Trophoblast cell (in vitro differentiated cells and primary cell): ENCODE measurements at places on chromosomes 1 and 21.

GRCh38 chr1:67831850-67832513 lies 1.3 kb downstream of the GNG12 start:
- DNase-seq, result peak; percentile 74

GRCh38 chr1:5883129-5884048 lies 108.8 kb downstream of the NPHP4 start:
- no peak for DNase-seq

DNA sequence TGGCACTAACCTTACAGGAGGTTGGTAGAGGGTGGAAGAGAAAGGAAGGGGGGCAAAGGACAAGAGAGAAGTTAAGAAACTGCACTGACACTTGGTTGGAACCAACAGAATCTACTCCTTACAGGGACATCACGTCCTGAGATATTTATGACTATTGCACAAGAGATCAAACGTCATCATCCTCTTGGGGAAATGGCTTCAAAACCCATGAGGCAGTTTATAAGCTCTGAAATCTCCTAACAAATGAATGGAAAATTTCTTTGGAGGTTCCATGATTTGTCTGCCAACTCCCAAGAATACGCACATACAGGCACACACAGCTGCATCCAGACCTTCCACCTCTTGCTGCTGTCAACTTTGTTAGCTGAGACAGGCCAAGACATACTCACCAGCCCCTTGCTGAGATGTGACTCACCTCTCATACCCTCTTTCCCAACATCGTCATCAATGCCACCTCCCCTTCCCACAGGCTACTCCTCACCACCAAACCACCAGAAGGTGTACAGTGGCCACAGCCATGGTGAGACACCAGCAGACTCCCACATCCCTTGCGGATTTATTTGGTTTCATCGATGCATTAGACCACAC lies 135.5 kb downstream of the SETD4 start:
- no peak for DNase-seq

- DNase-seq, result no peak
Observed at GRCh38 chr1:230072866-230073265, 5.8 kb downstream of the GALNT2 start.

DNA sequence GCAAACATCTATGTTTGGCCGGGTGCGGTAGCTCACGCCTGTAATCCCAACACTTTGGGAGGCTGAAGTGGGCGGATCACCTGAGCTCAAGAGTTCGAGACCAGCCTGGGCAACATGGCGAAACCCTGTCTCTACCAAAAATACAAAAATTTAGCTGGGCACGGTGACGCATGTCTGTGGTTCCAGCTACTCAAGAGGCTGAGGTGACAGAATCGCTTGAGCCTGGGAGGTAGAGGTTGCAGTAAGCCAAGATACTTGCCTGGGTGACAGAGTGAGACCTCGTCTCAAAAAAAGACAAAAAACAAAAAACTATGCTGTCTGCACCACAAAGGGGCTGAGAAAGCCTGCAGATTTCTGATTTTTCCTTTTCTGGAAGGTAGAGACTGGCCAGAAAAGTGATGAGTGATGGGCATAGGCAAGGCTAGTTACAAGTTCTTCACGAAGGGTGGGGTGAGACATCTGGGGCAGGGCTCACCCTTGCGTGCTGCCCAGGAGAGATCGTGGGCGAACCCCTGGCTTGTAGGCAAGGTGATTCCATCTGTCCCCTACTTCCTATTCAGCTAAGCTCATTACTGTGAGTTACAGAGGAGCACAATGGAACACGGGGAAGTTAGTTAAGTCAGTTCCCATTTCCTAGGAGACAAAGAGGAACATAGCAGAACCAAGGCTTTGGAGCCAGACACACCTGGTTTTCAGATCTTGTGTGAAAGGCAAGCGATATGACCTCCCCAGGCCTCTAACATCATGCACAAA lies 3.2 kb downstream of the SLC2A1 start:
- no peak for DNase-seq

- DNase-seq, result peak; percentile 20
Observed at GRCh38 chr1:5847013-5847659, 145.1 kb downstream of the NPHP4 start.

- no peak for DNase-seq
Observed at GRCh38 chr1:202649553-202650392, 60.5 kb downstream of the SYT2 start.

- DNase-seq, result no peak
Observed at GRCh38 chr1:98184856-98185255, 264.0 kb upstream of the DPYD start.

DNA sequence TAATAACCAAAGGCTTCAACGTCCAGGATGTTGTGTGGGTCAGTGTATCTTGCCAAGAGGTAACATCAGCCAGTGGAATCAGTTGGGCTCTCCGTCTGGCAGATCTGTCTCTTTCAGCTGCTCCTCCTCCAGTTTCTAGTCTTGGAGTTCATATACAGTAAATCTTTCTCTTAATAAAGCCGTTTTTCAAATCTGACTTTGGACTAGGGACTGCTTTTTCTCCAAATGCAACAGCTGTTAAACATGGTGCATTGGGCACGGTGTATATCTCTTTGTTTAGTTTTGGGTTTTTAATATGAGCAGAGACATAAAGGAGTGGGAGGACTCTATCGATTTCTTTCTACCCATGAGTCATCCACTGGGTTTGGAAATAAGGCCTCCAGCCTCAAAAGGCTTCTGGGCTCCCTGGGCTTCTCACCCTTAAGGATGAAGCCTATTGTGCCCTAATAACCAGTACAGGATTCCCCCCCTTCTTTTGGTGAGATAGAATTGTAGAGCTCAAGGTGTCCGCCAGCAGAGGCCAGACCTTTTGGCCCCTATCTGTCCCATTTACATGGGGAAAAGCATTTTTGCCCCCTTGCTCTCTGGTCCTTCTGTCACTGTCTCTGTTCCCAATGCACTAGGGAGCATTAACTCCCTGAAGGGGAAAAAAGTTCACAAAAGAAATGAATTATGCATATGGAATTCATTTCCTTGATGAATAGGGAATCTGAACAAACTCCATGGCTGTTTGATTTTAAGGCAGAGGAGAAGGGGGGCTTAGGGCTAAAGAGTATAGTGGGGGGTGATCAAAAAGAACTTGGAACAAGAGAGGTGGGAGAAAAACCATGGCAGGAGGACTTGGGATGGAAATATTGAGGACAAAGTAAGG lies 86.0 kb downstream of the PBX1 start:
- DNase-seq, result no peak

DNA sequence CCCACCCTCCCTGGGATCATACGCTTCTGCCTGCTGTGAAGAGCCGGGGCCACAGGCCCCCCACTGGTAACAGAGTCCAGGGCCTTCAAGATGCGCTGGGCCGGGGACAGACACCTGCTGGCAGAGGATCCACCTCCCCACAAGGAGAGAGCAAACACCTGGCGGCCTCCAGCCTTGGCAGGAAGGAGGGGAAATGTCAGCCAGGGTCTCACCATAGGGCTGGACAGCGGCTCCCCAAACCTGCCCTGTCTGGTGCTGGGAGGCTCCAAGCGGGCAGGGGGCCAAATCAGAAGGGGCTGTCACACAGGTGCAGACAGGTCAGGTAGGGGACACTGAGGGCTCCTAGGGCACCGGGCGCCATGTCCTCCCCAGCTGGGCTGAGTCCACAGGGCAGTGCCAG lies 58.9 kb downstream of the KCNAB2 start:
- DNase-seq, result no peak

DNA sequence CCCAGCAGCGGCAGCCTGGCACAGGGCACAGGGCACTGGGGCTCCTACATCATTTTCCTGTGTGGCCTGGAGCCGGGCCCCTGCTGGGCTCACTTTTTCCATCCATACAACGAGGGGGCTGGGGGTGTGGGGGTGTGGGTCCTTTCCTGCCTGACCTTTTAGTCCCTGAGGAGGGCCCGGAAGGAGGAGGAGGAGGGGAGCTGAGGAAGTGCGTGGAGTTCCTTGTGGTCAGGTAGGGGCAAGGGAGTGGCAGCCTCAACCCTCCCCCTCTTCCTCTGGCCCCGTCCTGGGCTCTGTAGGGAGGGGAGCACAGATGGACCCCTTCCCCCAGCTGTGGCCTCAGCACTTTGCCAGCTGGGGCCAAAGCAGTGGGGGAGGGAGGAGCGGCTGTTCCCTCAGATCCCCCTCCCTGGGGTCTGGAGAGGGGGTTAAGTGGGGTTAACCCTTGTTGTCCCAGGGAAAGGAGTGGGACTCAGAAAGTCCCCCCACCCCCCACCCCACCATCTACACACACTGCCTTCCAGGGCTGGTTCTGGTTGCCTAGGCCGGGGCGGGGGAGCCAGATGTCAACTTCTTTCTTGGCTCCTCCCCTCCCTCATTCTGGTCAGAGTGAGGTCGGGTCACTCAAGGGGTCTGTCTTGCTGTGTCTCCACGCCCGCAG lies 5.7 kb downstream of the NTRK1 start:
- DNase-seq, result no peak

DNA sequence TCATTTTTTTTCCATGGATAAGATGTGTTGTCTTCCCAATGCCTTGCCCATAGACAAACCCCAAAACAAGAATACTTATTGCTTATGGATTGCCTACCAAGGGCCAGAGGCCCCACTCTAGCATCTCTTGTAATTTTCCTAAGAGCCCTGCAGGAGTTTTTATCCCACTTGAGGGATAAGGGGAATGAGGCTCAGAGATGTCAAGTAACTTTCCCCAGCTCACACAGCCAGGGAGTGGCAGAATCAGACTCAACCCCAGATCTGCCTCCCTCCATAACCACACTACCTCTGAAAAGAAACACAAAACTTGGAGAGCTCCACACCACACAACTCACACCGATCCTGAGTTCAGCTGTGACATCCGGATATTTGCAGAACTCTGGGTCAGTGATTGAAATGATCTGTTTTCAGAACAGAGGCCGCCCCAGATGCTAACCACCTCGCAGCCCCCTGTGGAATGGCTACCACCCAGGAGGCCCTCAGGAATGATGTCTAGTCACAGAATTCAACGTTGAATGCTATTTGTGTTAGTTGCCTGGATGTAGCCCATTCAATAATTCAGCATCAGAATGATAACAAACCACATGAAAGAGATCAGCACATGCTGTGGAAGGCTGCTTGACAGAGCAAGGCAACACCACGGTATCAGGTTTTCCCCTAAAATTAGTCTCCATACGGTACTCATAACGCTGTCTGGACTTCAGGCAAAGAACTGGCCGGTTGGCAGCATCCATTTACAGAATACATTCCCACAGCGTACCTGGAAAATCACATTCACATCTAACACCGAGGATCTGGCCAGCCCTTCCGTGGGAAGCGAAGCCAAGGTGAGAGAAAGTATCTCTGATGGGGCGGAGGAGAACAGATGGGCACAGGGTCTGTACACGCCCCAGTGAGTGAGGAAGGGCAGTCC lies 231.9 kb downstream of the TOMM20 start:
- DNase-seq, result no peak

- peak; percentile 81 for DNase-seq
Observed at GRCh38 chr1:8525558-8526275, 207.8 kb downstream of the SLC45A1 start.

GRCh38 chr21:44845418-44846223 lies 27.8 kb upstream of the SUMO3 start:
- DNase-seq, result peak; percentile 37

GRCh38 chr1:111735321-111735720 lies 3.9 kb downstream of the INKA2 start:
- no peak for DNase-seq

GRCh38 chr1:204348242-204348641 lies 11.5 kb downstream of the PLEKHA6 start:
- no peak for DNase-seq

DNA sequence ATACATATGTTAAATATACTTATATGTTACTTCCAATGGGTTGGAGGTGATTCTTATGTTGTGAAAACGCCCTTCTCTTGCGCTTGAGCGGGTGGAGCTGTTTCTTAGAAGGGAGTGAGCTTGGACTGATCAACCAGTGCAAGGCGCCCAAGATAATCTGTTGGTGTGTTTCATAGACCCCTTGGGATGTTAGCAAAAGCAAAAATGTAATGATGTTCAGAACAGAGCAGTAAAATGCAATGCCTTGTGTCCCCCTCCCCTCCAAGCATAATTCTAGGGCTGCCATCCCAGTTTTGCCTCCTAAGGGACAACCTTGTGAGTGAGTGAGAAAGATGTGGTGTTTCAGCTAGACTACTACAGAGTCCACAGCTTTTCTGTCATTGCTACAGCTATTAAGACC lies 6.2 kb upstream of the CD34 start:
- no peak for DNase-seq

GRCh38 chr1:94688646-94689045 lies 131.5 kb upstream of the SLC44A3 start:
- no peak for DNase-seq

- DNase-seq, result no peak
Observed at GRCh38 chr1:174219606-174220370, 60.5 kb downstream of the RABGAP1L start.

- DNase-seq, result no peak
Observed at GRCh38 chr1:51086496-51087271, 15.3 kb upstream of the C1orf185 start.

GRCh38 chr1:94723894-94724293 lies 96.3 kb upstream of the SLC44A3 start:
- DNase-seq, result no peak

GRCh38 chr1:241330619-241331327 lies 26.2 kb downstream of the RGS7 start:
- DNase-seq, result no peak

DNA sequence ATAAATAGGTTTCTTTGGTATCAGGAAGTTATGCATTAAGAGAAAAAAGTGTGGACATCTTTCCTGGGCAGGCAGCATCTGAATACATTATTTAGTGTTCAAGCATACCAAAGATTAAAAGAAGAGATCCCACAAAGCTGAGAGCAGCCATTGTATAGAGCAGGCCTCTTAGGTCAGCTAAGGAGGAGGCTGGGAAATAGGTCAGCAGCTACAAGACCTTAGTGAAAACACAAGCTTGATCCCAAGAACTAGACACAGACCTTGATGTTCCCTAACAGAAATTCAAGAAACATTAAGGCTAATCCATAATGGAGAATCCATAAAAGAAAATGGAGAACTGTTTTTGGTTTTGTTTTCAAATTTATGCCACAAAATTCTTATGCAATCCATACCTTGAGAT lies 135.3 kb upstream of the DPT start:
- no peak for DNase-seq

GRCh38 chr1:47192458-47193384 lies 2.9 kb upstream of the PDZK1IP1 start:
- peak; percentile 32 for DNase-seq

DNA sequence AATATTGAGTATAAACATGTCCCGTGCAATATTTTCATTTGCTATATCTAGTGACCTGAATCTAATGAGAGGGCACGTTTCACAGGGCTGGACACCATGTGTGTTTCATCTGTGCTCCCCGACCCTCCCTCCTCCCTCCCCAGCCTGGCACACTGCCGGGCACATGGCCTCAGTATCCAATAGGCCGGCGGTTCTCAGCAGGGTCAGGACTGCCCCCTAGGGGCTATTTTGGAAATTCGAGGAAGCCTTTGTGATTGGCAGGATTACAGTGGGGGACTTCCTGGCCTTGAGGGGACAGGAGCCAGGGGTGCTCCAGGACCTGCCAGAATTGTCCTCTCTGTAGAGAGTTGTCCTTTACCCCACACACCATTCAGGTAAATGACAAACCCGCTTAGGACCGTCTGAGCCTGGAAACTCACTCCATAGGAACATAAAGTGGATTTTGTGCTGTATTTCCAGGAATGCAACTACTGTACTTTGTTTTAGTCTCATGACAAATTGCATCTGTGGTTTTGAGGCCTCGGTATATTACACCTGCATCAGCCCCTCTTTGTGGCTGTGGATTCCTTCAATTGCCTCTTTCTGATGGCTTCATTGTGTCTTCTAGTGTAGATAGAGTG lies 109.5 kb upstream of the SIM2 start:
- DNase-seq, result peak; percentile 66

GRCh38 chr1:43613075-43613942 lies 36.6 kb upstream of the KDM4A start:
- no peak for DNase-seq

GRCh38 chr1:29094954-29095353 lies 28.7 kb downstream of the TMEM200B start:
- DNase-seq, result no peak
